ENCODE measurements at places on chromosomes 2 and 18. TPM values are rescaled to one million over a fixed set of nuclear protein-coding genes. Genes with fewer than 3 reads are reported as not detected.

The NPAS2 gene
- 15.2 TPM for total RNA-seq

The CYRIA gene
- 0.72 TPM for total RNA-seq

DNA sequence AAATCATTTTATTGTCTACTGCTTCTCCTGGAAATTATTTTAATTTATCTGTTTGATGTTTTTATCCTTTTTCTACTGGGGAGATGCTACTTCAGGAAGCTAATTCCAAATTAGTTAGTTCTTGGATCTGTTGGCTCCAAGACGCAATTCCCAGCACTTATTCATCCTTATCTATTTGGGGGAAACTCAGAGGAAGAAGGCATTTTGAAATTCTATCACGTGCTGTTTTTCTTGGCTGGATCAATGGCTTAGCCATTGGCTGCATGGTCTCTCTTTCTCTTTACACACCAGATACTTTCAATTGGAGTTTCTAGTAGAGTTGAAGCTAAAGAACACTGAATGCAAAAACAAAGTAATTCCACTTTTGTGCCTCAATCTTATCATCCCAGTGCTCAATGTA is 98.3 kb downstream of the RAPGEF4 start:
- H3K27me3 ChIP-seq = peaks cover 10% of the 10 kb centered on the region
- H3K4me1 ChIP-seq = peaks cover 5% of the 10 kb centered on the region
- no peak for DNase-seq
- H3K4me3 ChIP-seq = no peak overlapping the region
- no peaks in the 10 kb centered on the region for H3K36me3 ChIP-seq
- no peak overlapping the region for H3K27ac ChIP-seq

DNA sequence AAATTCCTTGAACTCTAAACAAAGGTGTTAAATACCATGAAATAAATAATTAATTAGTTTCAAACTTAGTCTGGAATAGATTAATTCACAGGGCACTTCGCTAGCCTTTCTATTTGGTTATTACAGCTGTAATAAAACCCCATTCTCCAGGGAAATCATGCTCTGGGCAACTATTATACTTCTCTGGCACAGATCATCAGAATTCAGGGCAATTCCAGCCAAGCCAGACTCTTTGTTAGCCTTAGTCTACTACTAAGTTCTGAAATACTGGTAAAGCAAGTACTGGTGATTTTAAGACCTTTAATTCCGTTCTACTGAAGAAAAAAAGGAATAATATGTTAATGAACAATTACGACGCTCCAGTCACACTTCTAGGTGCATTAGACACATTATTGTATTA is 123.4 kb upstream of the PDE1A start:
- H3K27ac ChIP-seq = no peak overlapping the region
- no peak for DNase-seq
- no peaks in the 10 kb centered on the region for H3K4me1 ChIP-seq
- H3K4me3 ChIP-seq = no peak overlapping the region
- no peaks in the 10 kb centered on the region for H3K36me3 ChIP-seq

DNA sequence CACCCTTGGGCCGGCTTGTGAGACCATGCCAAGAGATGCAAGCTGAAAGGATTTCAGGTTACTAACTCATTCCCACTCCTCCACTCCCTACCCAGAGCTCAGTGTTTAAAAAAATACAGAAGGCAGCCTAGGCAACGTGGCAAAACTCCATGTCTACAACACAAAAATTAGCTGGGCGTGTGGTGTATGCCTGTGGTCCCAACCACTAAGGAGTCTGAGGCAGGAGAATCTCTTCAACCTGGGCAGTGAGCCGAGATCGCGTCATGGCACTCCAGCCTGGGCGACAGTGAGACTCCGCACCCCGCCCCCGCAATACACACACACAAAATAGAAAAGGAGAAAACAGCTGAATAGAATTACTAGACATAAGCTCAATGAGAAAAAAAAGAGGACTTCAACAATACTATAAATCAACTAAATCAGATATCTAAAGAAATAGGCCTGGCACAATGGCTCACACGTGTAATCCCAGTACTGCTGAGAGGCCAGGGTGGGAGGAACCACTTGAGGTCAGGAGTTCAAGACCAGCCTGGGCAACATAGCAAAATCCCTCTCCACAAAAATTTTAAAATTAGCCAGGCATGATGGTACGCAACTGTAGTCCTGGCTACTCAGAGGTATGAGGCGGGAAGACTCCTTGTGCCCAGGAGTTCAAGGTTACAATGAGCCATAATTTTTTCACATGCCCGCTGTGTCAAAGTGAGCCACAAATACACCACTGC is 10.1 kb downstream of the IWS1 start:
- no peaks in the 10 kb centered on the region for H3K27me3 ChIP-seq
- H3K4me3 ChIP-seq = no peak overlapping the region
- peaks cover 60% of the 10 kb centered on the region for H3K36me3 ChIP-seq
- peaks cover 69% of the 10 kb centered on the region for H3K4me1 ChIP-seq
- no peak overlapping the region for H3K27ac ChIP-seq
- DNase-seq = no peak

DNA sequence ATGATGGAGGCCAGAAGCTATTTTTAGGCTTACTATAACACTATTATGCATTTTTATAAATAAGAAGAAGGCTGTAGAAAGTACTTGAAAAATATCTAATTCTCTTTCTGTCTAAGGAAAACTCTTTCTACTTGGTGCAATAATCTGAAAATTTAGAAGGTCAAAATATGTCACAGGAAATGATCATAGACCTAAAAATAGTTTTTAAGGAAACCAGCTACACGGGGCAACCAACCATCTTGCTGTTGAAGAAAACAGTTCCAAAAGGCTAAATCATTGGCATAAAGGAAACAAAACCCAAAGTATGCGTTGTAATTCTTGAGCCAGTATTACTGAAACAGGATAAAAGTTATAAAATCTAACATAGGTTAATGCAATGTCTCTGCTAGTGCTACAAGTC is 40.2 kb downstream of the SOCS6 start:
- no peak overlapping the region for H3K27ac ChIP-seq
- H3K4me1 ChIP-seq = peaks cover 3% of the 10 kb centered on the region
- no peak overlapping the region for H3K4me3 ChIP-seq

- H3K27me3 ChIP-seq = peaks cover 3% of the 10 kb centered on the region
- no peak for DNase-seq
- H3K27ac ChIP-seq = no peak overlapping the region
Measured at GRCh38 chr18:59029663-59030429, 109.8 kb upstream of the SEC11C start.

DNA sequence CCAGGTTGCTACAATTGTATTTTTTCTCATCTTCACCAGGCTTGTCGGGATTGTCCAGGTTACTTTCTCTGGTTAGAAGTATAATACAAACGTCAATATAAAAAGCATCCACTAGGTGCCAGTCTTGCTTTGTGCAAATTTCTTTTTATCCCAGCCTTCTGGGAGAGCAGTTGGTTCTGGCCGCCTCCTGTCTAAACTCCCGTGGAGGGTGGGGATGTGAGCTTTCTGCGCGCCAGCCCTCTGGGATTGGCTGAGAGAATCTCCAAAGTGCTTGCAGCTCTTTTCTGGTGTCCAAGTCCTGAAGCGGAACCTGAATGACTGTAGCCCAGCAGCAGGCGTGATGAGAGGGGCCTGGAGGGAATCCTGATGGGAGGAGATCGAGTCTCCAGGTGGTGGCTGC is 22.4 kb upstream of the TOGARAM2 start:
- H3K4me3 ChIP-seq = no peak overlapping the region
- peaks cover 2% of the 10 kb centered on the region for H3K4me1 ChIP-seq
- no peak overlapping the region for H3K27ac ChIP-seq
- peak; percentile 40 for DNase-seq
- no peaks in the 10 kb centered on the region for H3K36me3 ChIP-seq

GRCh38 chr18:12679183-12679786 is 21.4 kb upstream of the SPIRE1 start:
- peaks cover 3% of the 10 kb centered on the region for H3K4me1 ChIP-seq
- H3K27me3 ChIP-seq = no peaks in the 10 kb centered on the region
- no peak overlapping the region for H3K4me3 ChIP-seq
- peaks cover 11% of the 10 kb centered on the region for H3K36me3 ChIP-seq
